H4 (cell line): ENCODE measurements at places on chromosomes 5 and 9. TPM values are rescaled to one million over a fixed set of nuclear protein-coding genes. Genes with fewer than 3 reads are reported as not detected.

Gene NEUROG1
- total RNA-seq = not detected in 2 replicates

Gene INSL4
- total RNA-seq = not detected in 2 replicates

Gene FOXD4
- total RNA-seq = 1.2 TPM in 1 of 2 replicates, not detected in the other

Gene HEMGN
- total RNA-seq = not detected in 2 replicates

Gene LRRC19
- total RNA-seq = not detected in 2 replicates

Gene RIC1
- 7.3 and 10.1 TPM in 2 replicates for total RNA-seq

Gene BHMT
- not detected in 2 replicates for total RNA-seq

DNA sequence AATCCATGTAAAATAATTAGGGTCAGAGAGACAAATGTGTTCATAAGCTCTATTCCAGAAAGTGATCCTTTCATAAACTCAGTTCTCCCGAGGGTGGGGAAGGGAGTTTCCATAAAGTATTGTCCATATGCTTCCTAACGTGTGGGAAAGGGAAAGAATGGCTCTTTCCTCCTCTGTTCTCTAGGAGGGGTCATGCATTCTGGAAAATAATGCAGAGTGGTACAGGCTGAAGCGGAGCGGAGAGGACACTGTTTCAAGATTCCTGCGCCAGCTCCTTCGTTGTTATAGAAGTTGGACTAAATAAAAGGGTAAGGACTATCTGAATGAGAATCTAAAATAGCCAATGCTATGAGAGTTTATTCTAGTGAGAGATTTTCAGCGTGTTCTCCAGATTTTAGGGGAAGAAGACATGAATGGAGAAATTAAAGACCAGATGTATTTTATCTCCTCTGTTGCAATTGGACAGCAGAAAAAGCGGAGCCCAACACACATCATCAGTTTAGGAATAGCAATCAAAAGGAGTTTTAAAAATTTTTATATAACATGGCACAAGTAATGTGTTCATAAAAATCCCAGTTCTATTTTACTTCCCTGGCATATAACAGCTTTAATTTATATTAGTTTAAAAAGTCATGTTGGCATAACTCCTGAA lies 166.9 kb upstream of the MPDZ start:
- DNase-seq = no peak

GRCh38 chr5:2101685-2102084 lies 219.0 kb upstream of the IRX4 start:
- no peak for DNase-seq

DNA sequence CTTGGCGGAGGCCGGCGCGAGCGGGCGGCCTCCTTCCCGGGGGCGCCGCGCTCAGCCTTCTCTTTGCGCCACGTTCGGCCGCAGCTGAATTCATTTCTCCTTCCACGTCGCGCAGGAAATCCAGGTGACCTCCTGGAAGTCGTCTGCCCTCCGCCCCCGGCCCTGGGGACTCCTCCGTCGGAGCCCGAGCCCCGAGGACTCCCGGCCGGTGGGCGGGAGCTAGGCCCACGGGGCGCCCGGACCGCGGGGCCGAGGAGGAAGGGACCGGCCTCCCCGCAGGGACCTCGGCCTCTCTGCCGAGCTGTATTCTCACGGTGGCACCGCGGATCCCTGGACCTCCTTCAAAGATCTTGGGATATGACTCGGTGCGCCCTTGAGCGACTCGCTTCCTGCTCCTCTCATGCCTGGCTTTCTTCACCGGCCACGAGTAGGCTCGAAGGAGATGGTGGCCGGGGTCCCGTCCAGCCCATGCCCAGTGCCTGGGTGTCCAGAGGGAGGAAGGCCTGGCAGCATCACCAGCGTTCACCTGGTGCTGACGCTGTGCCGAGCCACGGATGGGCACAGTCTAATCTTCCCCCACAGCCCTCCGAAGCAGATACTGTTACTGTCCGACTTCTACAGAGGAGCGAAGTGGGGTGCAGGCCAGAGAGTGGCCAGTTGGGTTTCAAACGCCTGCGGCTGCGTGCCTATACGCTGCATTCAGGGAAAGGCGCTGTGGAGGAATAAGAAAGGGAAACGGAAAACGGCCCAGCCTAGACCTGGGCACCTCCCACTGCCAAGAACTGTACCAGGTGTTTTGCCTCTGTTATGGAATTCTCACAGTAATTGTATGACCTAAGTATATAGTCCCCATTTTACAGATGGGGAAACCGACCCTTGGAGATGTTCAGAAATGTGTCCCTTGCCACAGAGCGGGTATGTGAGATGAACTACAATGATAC lies 47.3 kb downstream of the PAX5 start:
- no peak for DNase-seq

DNA sequence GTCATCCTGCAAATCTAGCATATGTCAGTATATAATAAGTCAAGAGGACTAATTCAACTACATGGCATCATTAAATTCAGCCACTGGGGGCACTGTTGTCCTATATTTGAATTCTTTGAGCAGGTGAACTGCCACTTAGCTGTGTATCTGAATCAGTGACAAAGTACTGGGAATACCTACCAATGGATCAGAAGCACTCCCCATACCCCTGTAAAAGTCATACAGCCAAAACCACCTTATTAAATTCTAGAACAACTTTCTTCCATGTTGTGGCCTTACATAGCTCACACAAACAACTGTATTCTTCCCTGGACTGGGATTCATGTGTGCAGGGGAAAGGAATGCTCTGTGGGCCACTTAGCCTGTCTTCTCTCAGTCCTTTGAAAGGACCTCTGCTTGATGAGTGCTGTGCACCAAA lies 57.4 kb upstream of the PLPP6 start:
- DNase-seq = peak; percentile 19

GRCh38 chr5:142806841-142807267 lies 36.7 kb downstream of the ARHGAP26 start:
- DNase-seq = no peak

GRCh38 chr5:135105105-135105484 lies 71.1 kb upstream of the PITX1 start:
- DNase-seq = no peak

GRCh38 chr5:159393854-159394274 lies 63.6 kb upstream of the IL12B start:
- no peak for DNase-seq

DNA sequence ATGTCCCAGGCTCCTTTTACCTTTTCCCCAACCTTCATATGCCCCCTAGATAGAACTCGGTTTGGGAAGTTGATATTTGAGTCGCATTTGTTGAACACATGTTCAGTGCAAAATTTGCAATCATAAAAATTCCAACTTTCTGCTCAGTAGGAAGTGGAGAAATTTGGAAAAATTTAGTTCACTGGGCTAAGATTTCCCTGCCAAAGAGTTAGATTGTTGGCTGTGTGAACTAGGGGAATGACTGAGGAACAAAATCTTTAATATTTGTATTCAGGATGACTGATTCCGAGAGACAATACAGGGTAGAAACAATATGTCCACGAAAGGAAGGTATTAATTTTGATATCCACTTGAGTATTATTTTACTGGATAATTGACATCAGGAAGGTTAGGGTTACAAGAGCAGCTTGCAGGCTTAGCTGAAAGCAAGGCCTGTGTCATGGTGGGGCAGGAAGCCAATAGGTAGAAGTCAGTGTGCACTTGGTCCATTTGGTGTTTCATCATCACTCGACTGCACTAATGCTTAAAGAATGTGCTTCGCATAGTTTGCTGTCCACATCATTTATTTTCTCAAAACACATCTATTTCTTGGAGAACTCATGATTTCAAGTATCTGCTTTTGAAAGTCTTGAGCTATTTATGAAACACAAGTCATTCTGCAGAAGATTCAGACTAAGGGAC lies 59.4 kb upstream of the GNA14 start:
- peak; percentile 94 for DNase-seq

GRCh38 chr9:138022121-138022741 lies 144.6 kb downstream of the CACNA1B start:
- DNase-seq = no peak

DNA sequence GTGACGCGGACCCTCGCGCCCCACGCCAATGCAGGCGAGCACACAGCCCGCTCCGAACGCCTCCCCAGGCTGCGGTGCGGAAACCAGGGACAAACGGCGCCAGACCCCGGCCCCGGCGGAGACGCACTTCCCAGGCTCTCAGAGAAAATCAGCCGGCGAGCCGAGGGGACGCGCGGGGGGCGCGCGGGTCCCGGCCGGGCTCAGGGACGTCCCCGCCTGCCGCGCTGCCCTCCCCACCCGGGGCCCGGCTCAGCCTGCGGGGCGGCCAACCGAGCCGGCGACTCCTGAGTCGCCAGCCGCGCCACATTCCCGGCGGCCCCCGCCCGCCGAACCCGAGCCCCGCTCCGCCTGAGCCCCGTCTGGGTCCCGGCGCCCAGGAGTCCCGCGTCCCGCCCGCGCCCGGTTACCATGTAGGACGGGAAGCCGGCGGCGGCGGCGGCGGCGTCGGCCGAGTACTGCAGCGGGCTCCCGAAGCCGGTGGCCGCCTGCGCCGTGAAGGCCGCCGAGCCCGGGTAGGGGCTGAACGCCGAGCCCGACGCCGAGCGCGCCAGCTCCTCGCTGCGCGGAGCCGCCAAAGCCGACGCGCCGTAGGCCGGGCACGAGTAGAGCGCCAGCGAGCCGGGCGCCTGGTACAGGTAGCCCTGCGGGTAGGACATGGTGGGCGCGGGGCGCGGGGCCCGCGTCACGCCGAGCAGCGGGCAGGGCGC lies 566 bp downstream of the IRX2 start:
- DNase-seq = no peak

DNA sequence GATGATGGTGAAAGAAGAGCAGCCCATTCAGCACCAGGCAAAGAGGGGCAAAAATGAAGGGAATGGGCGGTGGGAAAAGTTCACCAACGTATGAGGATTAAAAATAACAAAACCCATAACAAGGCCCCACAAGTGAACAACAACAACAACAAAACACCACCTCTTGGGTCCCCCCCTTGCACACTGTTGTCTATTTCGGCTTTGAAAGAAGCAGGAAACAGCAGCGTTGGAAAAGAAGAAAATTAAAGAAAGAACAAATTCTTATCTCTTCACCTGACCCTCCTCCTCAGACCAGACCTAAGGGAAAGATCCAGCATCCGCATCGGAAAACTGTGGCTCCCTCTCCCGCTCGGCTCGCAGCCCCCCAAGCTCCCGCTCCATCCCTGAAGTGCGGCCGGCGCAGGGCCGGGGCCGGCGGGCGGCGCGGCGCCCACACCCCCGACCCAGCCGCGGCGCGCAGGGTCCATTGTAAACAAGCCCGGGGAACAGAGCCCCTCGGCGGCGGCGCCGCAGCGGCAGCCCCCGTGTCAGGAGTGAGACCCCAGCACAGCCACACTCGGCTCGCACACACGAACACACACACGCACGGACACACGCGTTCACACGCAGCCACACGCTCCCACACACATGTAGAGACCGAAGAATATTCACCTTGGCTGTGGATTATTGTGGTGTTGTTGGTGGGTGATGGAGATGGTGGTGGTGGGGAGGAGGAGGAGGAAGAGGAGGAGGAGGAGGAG lies 535 bp downstream of the RFX3 start:
- DNase-seq = no peak

DNA sequence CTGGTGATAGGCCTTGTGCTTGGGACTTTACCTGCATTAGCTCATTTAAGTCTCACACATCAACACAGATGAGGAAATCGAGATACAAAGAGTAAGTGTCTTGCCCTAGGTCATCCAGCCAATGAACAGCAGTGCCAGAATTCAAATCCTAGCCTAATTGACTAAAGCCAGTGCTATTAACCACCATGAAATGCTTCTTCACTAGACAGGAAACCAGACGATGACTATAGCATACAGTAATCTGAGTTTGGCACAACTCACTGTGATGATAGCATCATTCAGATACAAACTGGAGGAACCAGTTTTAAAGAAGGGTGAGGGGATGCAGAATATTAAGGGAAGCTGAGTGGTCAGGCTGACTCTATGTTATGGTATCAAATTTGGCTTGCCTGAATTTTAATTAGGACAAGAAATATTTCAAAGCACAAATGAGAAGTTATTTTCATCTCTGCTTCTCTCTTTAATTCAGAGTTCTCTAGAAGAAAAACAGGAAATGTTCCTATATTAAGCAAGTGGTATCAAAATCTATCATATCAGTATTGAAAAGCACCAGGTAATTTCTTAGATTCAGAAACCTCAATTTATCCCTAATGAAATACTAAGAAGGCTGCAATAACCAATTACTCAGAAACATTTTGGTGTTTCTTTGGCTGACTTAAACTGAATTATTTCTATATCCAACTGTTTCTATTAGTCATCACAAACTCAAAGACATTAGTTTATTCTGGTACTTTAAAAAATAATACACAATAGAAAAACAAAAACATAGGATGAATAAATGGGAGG lies 147.0 kb upstream of the RASA1 start:
- DNase-seq = peak; percentile 82

DNA sequence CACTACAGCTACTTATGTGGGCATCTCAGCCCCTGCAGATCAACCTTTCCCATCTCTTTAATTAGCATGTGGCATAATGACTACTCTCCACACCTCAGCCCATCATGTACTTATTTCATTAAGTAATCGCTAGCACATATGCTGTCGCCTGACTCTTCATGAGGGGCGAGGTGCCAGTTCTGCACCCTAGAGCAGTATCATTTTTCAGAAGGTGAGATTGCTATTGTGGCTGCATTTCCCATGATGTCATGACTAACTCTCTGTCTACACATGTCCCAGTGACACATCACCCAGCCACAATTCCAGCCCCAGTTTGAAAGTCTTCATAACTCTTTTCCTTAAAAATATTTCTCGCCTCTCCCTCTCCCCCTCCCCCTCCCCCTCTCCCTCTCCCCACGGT lies 7.6 kb upstream of the F2RL1 start:
- DNase-seq = peak; percentile 30

DNA sequence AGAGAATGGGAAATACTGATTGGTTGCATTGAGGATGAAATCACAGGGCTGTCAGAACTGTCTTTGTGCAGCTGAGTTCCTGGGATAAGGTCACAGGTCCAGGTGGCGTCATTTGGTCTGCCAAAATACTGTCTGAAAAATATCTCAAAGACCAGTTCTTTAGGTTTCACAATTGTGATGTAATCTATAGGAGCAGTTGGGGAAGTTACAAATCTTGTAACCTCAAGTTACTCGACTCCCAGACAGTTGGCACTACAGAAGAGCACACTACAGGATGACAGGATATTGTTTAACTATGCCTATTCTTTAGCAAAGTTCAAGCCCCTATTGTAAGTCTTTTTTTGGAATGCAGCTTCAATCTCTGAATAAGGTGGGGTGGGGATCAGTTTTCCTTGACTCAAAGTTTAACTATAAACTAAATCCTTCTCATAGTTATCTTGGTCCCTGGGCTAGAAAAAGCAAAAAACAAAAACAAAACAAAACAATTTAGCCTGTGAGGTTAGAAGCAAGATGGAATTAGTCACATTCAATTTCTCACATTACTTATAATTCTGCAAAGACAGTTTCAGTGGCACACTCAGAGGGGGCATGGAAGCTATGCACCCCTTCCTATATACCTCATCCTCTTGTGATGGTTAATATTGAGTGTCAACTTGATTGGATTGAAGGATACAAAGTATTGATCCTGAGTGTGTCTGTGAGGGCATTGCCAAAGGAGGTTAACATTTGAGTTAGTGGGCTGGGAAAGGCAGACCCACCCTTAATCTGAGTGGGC lies 276.0 kb downstream of the AUH start:
- DNase-seq = no peak

GRCh38 chr5:84273517-84273883 lies 111.2 kb downstream of the EDIL3 start:
- DNase-seq = no peak

GRCh38 chr5:76363352-76364225 lies 39.5 kb upstream of the IQGAP2 start:
- no peak for DNase-seq
